A549 treated with CORT108297 at 1 μM for 4 hours (cell line): ENCODE measurements at places on chromosomes 3 and 15. TPM values are rescaled to one million over a fixed set of nuclear protein-coding genes. Genes with fewer than 3 reads are reported as not detected.

HYAL3 gene
- 7.0 to 9.6 TPM (median 8.9 TPM) in 5 replicates for total RNA-seq

LYZL4 gene
- not detected in 5 replicates for total RNA-seq

GPR149 gene
- not detected in 5 replicates for total RNA-seq

EAF2 gene
- 1.5 to 2.9 TPM (median 2.3 TPM) in 5 replicates for total RNA-seq

PARP9 gene
- total RNA-seq, result 5.1 to 6.3 TPM (median 5.2 TPM) in 5 replicates

MESP2 gene
- 0.10 to 0.81 TPM (median 0.47 TPM) in 5 replicates for total RNA-seq

C3orf85 gene
- total RNA-seq, result not detected in 5 replicates

LDHAL6B gene
- not detected in 5 replicates for total RNA-seq

GXYLT2 gene
- 0.95 to 2.2 TPM (median 1.6 TPM) in 5 replicates for total RNA-seq

HEXA gene
- 137 to 163 TPM (median 156 TPM) in 5 replicates for total RNA-seq

STRIT1 gene
- not detected in 5 replicates for total RNA-seq

RYR3 gene
- 0.01 to 0.13 TPM (median 0.02 TPM) in 5 replicates for total RNA-seq

GRK7 gene
- total RNA-seq, result not detected in 5 replicates

IGDCC3 gene
- 0.05 to 0.16 TPM (median 0.10 TPM) in 4 of 5 replicates, not detected in the other for total RNA-seq

SLC22A14 gene
- 0.03 to 0.07 TPM (median 0.03 TPM) in 3 of 5 replicates, not detected in the others for total RNA-seq
